ENCODE measurements at places on chromosomes 7 and 10.

DNA sequence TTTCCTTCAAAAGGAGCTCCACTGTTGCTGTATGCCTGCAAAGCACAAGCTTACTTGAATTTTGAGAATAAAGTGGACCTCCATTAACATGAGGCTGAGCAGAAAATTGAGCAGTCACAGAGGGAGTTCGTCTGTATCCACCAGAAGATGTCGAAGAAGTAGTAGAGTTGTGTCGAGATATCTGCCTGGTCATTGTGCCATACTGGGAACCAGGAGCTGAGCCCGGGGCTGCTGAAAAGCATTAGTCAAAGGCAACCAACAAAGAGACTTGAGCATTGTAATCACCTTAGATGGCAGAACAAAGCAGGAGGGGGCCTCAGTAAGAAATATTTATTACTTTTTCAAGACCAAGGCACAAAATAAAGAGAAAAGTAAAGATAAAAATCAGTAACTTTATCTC is 61.5 kb downstream of the PDSS1 start:
- DNase-seq: no peak

GRCh38 chr7:66758950-66759628 is 18.6 kb downstream of the RABGEF1 start:
- no peak for DNase-seq

GRCh38 chr7:85232068-85232467 is 45.2 kb upstream of the SEMA3D start:
- DNase-seq: no peak

- no peak for DNase-seq
Observed at GRCh38 chr7:155215576-155216325, 81.9 kb upstream of the INSIG1 start.

DNA sequence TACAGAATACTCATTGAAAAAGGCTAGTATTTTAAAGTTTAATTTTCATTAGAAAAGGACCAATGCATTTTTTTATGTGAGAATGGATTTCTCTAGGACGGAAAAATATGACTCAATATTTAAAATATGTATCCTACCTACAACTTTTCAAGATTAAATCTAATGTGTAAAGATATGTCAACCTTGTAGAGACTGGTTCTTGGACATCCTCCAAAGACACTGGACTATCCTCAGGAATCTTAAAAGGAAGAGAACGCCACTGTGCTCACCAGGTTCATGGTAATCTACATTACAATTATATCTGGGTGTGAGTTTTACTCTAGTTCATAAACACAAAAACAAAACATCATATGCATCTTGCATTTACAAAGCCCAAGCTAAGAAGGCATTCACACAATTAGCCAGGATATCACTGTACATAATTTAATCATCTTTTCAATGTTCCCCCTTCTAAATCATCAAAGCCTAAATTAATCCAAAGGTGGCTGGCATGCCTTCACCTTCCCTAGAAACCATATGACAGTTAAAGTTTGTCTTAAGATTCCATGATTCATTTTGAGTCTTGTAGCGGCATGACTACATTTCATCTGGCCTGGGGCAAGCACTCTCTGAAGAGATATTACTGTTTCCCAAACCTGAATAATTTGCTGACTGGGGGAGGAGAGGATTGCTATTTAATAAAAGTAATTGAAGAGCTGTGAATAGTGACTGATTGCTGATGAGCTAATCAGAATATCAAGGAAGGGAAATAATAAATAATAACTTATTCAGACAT is 12.0 kb downstream of the SGCE start:
- DNase-seq: no peak

DNA sequence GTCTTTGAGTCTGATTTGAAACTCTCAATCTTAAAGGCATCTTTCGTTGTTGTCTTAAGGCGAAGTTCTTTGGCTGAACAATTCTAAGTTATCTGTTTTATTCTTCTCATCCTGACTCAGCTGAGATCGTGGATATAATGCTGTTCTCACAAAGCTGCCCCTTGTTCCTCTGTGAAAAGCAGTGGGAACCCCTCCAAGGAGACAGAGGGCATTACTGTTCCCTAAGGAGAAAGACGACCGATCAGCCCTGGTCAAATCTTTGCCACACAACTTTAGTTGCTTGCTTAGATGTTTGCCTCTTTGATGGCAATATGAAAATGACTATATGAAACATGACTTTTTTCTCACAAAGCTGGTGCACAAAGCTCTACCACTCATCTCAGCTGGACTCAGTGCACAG is 1016.7 kb downstream of the REEP3 start:
- DNase-seq: no peak

- DNase-seq: no peak
Observed at GRCh38 chr10:47225219-47225927, 74.6 kb upstream of the GDF10 start.

DNA sequence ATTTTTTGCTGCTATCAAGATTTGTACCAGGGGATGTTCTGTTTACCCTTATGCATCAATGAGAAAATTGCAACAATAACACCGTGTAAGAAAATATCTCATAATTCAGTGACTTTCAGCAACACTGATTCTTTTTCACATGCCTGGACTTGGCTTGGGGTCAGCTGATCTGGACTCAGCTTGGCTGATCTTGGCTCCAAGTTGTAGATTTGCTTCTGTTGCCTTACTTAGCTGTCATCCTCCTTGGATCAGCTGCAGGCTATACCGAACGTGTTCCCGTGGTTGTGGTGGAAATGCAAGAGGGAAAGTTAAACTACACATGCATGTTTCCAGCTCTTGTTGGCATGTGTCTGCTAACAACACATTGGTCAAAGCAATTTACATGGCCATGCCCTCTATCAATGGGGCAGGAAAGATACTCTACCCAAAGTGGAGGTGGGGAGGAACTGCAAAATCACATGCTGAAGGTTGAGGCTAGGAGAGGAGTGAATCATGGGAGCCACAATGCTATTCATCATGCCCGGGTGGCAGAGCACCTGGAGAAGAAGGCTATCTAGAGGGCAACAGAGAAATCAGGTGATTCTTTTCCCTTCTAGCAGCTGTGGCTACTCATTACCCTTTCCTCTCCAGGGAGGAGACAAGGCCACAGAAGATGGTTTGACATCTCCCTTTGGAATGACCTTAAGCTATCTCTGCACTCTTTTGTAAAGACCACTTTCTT is 1276.3 kb upstream of the AUTS2 start:
- DNase-seq: no peak

- DNase-seq: no peak
Observed at GRCh38 chr10:90204131-90204955, 503.0 kb downstream of the KIF20B start.

Data from hematopoietic multipotent progenitor cell treated with erythropoietin and hydrocortisone succinate and interleukin-3 and kit ligand, for 17 days (in vitro differentiated cells).